ENCODE measurements at places on chromosomes 7 and 10. TPM values are rescaled to one million over a fixed set of nuclear protein-coding genes. Genes with fewer than 3 reads are reported as not detected.

GRCh38 chr10:130121486-130122079 is 11.0 kb upstream of the C10orf143 start:
- DNase-seq, result no peak

GRCh38 chr10:16521311-16522016 is at the start of gene C1QL3:
C1QL3 (minus strand) TSS chr10:16521879; CDS start chr10:16521065, 814 bp downstream.
- peak; percentile 9 for DNase-seq

The CPXM2 gene
- total RNA-seq, result not detected

DNA sequence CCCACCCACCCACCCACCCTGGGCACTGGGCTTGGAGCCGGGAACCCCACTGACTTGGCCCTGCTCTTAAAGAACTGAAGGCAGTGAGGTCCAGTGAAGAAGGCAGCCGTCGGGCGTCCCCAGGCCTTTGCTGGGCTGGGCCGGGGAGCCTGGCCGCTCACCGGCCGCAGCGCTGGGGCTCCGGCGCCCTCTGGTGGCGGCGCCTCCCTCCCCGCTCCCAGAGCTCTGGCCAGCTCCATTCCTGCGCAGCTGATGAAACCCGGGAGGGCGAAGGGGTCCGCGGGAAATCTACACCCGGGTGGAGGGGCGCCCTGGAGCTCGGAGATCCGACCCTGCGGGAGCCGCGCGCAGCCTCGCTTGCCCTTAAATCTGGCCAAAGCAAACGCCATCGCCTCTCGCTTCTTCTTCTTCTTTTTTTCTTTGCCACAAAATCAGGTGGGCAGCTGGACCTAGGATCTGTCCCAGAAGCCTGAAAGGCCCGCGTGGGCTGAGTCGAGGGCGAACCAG is 1.7 kb upstream of the CXCL12 start:
- peak; percentile 42 for DNase-seq

- no peak for DNase-seq
These were observed 77.3 kb downstream of the PARD3 start for GRCh38 chr10:34737772-34738169.

DNA sequence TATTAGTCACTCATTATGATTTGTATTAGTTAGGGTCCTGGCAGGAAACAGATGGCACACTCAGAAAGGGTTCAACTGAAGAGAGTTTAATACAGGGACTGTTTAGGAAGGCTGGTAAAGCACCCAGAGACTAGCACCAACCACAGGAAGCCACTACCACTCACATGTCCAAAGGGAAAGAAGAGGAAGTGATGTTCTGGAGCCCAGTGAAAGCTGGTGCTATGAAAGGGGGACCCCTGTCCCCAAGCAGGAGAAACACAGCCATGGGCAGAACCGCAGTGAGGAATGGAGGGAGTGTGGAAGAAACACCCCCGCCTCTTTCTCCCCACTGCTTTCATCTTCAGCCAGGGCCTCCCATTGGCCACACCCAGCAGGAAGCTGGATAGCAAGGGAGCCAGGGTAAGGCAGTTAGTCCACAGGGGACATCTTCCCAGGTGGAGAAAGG is 3.2 kb upstream of the VSIR start:
- DNase-seq, result no peak
